Islet precursor cell (in vitro differentiated cells): ENCODE measurements at places on chromosomes 2 and 18.
A peak's percentile ranks its signal among the peaks of the same experiment; 100 is the strongest.

GRCh38 chr18:57951999-57952774 is 91.8 kb upstream of the NEDD4L start:
- no peak for DNase-seq

GRCh38 chr18:903701-904100 is 970 bp upstream of the ADCYAP1 start:
- DNase-seq: peak; percentile 83

DNA sequence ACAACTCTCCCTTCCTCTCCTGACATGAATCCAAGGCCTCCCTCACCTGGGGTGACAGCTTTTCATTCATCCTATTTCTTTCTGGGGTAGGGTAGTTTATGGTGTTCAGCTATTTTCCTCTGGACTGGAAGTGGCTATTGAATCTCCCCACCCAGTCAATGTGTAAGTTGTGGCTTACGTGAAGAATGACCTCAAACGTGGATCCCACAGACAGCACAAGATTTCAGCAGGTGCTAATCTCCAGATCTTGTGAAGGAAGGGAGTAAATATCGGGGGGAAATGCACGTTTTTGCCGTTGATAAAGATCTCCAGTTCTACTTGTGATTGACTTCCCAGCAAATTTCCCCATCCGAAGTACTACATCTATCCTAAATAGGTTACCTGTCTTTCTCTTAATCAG is 71.4 kb upstream of the THOC1 start:
- DNase-seq: no peak

DNA sequence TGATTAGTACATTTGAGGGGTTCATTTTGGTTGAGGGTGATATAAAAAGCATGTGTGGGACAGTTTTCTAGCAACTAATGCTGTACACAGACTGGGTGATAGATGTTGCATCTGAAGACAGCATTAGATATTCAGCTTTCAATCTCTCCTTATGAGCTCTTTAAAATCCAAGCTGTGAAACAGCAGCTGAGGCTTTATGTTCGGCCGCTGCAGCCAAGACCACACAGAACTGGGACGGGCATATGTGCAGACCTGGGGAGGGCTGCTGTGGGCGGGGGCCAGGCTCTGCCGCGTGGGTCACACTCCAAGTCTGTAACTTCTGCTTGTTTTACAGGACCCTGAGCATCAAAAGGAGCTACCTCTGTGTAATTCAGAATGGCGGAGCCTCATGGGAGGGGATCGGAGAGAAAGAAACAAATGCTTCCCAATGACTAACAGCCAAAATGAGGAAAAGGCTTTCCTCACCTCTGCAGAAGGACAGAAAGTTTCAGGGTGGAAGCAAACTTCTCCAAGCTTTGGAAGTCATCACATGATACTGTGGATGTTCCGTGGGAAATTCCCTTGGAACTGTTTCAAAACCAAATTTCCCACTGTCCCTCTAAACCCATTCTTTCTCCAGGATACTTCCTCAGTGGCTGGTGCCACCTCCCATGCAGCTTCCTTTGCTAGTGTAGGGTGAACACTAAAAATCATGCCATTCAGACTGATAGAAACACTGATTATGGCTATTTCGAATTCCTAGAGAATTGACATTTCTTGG is 711.9 kb upstream of the ID2 start:
- no peak for DNase-seq

- no peak for DNase-seq
These were observed 84.9 kb downstream of the MRO start for GRCh38 chr18:50734886-50735285.

DNA sequence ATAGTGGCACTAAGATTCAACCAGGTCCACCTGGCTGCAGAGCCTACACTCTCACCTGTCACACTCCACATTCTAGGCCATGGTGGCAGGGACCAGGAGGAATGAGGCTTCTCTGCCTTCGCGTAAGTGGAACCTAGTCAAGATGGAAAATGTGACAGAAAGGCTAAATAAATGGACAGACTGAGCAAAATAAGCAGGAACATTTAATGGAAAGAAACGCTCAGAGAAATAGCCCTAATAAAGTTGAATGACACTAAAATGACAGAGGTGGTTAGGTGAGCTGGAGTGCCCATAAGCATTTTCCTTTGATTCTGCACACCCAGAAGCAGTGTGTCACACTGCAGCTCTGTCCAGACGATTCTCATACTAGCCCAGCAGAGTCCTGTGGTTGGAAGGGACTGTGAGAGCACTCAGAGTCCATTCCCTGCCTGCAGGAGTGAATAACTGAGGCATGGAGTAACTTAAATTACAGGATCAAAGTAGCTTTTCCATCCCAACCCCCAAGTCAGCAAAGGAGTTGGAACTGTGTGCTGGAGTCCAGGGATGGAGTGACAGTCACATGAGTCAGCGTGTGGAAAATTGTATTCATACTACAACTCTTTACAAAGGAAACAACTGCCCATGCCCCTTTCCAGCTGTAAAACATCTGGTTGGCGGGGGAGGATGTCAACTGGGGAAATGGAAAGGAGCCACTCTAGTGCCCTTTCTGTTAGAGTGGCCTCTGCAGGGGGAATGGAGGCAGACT is 105.4 kb upstream of the LGALSL start:
- DNase-seq: peak; percentile 67

DNA sequence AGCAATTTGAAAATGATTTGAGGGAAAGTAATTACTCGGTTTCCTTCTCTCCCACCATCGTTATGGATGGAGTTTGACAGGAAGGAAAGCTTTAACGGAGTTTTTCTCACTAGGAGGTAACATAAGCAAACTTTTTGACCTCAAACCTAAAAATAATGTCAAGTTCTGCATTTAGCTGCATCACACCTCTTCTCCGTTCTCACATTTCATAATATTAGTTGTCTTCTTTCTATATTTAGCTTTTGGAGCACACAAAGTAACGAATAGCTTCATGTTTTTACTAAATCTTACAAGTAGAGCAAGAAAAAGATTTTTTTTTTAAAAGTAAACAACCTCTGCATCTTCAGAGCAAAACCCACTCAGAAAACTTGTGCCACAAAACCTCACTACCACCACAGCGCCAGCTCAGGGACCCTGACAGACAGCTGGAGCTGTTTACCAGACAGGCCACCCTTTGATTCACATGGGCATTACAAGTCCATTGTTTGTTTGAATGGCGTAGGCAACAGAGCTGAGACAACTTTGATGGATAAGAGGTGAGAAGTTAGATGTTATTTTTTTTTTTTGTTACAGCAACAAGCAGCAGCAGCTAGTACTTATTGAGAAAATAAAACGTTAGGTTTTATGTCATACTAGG is 21.9 kb upstream of the ICOS start:
- DNase-seq: no peak

GRCh38 chr2:202036601-202037037 is 3.0 kb downstream of the FZD7 start:
- peak; percentile 87 for DNase-seq

GRCh38 chr2:23107327-23107941 is 277.5 kb upstream of the KLHL29 start:
- no peak for DNase-seq

- DNase-seq: no peak
These were observed 89.5 kb downstream of the STK39 start for GRCh38 chr2:168157926-168158325.
